ENCODE measurements at places on chromosomes 2 and 18.

GRCh38 chr2:138949517-138949916, 169.3 kb upstream of the NXPH2 start:
- DNase-seq = no peak

DNA sequence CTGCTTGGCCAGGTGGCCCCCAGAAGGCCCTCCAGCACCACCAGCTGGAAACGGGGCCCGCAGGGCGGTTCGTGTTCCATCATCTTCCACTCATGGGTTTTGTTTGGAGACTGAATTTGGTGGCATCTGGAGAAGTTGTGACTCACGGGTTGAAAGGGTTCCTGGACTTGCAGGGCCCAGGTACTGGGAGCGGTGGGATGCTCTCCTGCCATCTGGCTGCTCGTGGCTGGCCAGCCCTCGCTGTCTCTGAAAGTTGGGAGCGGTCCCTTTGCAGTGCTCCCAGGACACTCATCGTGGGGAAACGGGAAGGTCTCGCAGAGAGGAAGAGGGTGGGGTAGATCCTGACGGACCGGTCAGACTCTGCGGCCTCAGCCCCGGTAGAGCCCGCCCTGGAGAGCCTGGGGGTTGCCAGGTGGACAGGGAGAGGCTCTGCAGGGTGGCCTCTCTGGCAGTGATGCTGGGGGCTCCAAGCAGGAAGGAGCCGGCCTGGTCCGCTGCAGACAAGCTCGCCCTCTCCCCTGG, 47.5 kb downstream of the TWIST2 start:
- no peak for DNase-seq

GRCh38 chr2:10588931-10589330, 100.8 kb downstream of the NOL10 start:
- DNase-seq = no peak

DNA sequence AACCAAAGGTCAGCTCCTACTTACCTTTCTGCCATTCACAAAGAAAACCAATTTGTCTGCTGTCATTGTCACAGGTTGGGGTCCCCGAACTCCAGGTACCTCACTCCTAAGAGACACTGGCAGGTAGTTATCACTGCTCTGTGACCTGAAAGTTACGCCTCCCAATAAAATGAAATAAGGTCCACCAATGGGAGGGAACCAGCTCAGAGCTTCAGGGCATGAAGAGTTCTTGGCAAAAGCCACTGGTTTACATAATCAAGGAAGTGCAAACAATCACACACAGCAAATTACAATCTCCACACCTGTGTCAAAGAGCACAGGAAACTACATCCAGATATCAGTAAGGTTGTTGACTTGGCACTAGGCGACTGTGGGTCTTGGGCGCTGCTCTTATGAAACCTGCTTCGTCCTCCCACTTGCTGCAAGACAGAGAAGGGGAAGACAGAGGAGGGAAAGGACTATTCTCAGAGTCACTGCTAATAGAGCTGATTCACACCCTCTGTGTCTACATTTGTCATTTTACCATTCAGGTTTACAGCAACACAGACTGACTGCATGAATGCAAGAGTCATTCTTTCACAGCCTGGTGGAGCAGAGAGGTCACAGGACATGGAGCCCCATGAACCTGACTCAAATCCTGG, at the start of gene XDH:
XDH (minus strand) TSS at position 142 of the 641 bp plus-strand sequence; CDS start at position 66, 76 bp downstream.
- DNase-seq = no peak

DNA sequence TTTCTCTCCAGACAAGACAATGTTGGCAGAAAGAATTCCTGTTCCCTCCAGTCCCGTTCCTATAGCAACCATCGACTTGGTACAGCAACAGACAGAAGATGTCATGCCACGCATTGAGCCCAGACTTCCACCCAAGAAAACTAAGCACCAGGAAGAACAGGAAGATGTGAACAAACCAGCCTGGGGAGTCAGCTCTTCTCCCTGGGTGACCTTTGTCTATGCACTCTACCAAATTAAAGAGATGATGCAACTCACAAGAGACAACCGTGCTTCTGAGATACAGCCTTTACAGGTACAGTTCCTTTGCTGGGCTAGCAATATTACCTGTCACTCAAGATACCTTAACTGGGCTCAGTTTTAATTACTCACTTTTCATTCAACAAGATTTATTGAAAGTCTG, 37.1 kb downstream of the NEMP2 start:
- no peak for DNase-seq

DNA sequence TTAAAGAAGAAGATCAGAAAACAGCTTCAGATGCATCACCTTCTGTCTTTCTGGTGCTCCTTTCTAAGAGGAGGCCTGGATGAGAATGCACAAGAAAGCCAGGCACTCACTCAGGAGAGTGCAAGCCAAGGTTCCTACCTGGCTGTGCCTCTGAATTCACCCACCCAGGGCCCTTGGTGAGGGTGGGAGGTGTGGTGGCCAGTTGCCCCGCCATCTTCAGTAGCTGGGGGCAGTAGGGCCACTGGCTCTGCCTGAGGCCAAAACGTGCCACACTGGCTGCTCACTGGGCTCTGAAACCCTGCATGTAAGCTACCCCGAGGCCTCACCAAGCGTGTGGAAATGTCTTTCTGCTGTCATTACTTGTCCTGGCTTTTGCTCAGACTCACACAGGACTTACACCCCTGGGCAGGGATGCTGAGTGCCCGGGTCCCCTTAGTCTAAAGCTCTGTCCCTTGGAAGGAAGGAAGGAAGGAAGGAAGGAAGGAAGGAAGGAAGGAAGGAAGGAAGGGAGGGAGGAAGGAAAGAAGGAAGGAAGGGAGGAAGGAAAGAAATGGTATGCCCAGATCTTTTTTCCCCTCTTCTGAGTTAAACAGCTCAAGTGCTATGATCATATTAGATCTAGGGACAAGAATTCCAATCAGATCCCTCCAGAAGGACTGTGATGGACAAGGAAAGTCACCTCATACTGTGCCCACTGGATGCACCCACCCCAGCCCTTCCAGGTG, 8.5 kb upstream of the LBH start:
- DNase-seq = no peak

GRCh38 chr2:149561309-149561926, 26.2 kb downstream of the MMADHC start:
- DNase-seq = no peak

DNA sequence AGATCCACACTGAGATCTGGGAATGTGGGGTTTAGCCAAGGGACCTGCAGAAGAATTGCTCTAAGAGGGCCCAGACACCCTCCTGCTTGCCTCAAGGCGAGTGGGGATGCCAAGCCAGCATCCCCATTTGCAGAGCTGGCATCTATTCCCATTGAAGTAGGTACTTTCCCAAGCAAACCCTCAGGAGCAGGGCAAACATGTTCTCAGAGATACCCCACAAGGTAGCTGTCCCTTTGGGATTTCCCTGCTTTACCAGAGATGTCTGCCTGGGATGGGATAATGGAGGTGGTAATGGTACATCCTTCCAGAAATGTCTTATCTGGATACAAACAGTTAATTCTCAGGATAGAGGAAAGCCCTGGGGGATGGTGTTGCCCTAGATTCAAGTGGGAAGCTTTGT, 51.2 kb downstream of the GYPC start:
- no peak for DNase-seq

- no peak for DNase-seq
Observed at GRCh38 chr2:191686066-191686465, 8.1 kb downstream of the NABP1 start.

DNA sequence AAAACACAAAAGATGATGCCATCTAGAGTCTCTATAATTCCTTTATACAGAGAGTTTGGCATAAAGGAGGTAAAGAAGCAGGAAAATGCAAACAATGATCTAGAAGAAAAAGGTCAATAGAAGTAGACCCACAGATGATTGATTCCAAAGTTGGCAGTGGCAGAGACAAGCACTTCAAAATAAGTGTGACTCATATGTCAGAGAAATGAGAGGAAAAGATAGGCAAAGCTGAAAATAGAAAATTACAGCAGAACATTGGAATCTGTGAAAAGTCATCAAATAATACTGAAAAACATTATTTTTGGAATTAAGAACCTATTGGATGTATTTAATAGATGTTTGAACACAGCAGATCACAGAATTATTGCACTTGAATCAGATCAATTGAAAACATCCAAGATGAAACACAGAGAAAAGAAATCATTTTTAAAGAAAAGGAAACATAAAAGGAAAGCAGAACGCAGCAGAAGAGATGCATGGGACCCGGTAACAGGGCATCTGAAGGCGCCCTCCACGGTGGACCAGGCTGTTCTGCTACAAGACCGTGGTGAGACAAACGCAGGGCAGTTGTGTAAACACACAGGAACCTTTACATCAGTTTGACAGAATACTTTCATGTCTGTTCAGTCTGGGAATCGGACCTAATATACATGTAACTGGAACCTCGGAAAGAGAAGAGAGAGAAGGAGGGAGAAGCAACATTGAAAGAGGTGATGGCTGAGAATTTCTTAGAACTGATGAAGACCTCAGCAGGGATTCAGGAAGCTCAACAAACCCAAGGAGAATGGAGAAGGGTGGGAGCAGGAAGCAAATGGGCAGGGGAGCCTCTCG, 74.6 kb upstream of the GPC1 start:
- DNase-seq = no peak

GRCh38 chr18:48831113-48831759, 119.5 kb downstream of the SMAD7 start:
- no peak for DNase-seq

DNA sequence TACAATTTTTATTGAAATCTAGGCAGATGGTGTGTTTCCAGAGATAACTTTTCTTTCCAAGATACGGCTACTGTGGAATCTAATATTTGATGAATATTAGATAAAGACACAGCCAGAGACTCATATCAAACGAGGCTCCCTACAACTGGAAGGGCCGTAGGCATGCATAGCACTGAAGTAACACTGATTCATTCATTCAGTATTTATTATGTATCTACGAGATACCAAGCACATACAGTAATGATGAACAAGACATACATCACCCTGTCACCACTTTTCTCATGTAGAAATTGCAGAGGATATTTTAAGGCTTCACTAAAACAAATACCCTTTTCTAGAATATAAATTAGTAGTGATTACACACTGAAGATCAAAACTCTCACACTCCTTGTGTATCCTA, 74.5 kb downstream of the KCTD18 start:
- DNase-seq = no peak

- no peak for DNase-seq
Observed at GRCh38 chr2:73886357-73886756, 6.5 kb upstream of the ACTG2 start.

DNA sequence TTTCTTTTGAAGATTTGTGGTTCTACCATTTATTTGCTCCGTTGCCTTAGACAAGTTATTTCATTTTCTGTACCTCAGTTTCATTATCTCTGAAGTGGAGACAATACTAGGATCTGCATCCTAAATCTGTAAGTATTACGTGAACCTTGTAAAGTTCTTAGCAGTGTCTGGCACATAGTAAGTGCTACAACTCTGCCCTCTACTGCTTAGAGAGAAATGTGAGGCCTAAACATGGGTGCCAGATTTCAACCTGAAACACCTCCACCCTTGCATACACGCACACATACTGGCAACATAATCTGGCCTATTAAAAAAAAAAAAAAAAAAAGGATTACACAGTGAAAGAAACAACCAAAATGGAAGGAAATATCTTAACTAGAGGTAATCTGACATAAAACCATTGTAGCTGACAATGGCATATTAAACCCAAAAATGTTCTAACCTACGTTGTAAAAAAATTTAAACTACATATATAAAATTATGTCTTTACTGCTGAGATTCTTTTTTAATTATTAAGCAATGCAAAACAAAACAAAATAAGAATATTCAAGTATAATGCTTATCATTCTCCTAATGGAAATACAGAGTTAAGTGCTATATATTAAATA, 132.6 kb downstream of the MAP2 start:
- DNase-seq = no peak

- DNase-seq = no peak
Observed at GRCh38 chr18:44602380-44602779, 78.3 kb upstream of the SETBP1 start.

GRCh38 chr18:12645751-12646203, 12.1 kb downstream of the SPIRE1 start:
- DNase-seq = peak; percentile 59

- DNase-seq = no peak
Observed at GRCh38 chr2:156455361-156455975, 19.3 kb downstream of the GPD2 start.

DNA sequence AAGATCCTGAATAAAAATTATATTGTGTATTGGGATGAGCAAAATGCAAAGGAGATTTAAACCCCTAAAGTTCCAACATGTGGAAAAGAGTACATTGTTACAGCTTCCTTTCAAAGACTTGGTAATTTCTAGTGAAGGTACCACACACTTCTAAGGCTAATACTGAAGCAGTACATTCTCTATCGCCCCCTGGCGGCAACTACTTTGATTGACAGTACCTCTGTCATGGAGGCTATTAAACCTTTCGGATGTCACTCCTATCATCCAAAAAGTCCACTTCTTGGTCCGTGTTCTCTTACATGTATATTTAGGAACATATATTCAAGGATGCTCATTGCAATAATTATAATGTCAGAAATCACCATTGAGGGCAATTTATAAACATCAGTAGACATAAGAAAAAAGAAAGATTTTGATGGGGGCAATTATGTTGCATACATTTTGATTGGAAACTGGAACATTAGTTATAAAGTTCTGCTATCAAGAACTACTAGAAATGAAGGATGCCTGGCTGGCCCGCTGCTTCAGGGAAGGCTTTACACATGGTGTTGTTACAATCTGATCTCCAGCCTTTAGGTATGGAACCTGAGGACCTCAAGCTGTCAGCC, 601.6 kb downstream of the CPS1 start:
- DNase-seq = peak; percentile 78

GRCh38 chr2:42360493-42360889, 526 bp downstream of the COX7A2L start:
- no peak for DNase-seq

DNA sequence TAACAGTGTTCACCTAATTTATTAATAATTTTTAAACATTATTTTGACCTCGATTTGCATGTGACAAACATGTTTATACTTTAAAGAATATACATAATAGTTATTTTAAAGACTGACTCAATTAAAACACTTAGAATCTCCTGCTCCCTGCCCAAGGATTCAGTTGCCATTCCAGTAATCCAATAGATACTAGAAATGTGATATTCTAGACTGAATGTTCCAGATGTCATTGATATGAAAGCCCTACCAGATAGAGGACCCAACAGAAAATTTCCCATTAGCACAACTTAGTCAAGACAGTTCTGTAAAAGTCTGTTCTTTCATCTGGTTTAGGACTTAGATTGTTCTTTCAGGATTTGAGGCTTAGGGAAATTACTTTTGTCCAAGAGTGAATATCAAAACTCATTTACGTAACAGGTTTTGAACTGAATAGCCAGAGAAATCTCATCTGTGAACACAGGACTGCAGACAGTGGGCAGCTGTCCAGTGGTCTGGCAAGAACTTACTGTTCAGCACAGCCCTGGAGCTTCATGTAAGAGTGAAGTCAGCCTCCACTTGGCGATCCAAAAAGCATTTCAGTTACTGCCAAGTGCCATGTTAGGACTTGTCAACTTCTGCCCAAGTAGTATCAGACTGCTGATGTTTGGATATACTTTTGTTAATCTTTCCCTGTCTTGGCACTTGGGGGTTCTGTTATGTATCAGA, 77.5 kb downstream of the OSBPL6 start:
- DNase-seq = peak; percentile 89

- no peak for DNase-seq
Observed at GRCh38 chr18:13006531-13007247, 15.5 kb downstream of the CEP192 start.
